ENCODE measurements at places on chromosomes 5 and 9. TPM values are rescaled to one million over a fixed set of nuclear protein-coding genes. Genes with fewer than 3 reads are reported as not detected.

GRCh38 chr5:169100735-169101075 lies 200.2 kb downstream of the SLIT3 start:
- DNase-seq: no peak

- no peak for DNase-seq
Measured at GRCh38 chr9:97526895-97527575, 25.6 kb downstream of the TMOD1 start.

DNA sequence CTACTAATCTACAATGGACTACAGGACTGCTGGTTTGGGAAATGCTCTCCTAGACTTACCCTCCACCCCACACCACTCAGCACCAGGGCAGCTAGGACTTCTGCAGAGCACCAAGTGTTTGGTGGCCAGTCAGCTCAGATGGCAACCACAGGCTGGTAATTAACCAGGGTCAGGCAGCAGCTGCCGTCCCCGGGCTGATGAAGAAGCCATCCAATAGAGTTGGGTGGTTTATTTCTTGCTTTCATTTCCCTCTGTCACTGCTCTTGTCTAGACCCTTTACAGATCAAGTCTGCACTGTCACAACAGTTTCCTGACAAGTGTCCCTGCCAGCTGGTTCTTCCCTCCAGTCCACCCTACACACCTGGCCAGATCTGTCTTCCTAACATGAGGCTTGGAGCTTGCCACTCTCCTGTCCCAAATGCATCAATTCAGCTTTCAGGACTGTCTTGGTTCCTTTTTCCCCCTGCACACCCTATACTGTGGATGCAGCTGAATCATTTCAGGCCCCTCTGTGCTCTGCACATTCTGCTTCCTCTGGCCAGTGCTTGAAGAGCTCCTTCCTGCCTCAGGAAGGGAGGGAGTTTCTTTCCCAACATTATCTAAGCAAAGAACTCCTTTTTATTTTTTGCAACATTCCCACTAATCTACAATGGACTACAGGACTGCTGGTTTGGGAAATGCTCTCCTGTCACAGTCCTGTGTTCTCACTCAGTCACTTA lies 30.2 kb upstream of the HSPA9 start:
- no peak for DNase-seq

- DNase-seq: no peak
Measured at GRCh38 chr9:94526951-94527350, 27.9 kb upstream of the PCAT7 start.

- DNase-seq: no peak
Measured at GRCh38 chr5:19035816-19036215, 952.2 kb downstream of the CDH18 start.

DNA sequence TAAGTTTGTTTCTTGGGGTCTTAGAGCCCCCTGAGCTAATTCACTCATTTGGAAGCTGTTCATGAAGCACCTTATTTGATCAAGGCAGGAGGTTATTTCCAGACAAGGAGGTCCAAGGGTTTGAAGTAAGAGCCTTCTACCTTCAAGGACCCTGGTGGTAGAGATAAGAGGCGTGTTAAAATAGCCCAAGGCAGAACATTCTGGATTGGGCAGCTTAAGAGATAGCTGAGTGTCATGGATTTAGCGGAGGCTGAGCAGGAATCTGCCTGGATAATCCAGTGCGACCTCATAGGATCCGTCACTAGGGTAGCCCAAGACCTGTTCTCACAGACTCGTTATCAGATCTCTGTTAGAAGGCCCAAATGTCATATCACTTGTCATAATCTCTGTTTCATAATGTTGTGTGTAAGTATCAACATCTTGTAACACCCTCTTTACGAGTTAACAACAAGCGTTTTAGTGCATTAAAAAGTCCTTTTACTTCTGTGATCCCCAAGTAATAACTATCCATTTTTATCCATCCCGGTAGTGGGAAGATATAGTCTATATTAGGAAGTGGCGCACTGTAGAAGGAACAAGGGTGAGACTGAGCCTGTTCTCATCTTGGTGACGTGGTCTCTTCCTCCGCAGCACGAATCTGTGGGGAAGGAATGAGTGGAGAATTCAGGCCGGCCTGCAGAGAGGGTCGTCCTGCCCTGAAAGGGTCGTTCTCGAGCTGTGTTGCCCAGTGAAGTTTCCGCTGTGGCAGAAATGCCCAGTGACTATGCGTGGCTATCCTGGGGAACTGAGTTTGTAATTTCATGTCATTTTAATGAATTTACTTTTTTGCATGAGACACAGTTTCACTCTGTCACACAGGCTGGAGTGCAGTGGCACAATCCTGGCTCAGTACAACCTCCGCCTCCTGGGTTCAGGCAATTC lies 28.8 kb downstream of the SLC25A25 start:
- no peak for DNase-seq

- no peak for DNase-seq
Measured at GRCh38 chr5:177565046-177565445, 10.7 kb upstream of the FAM193B start.

GRCh38 chr5:138000102-138000723 lies 32.7 kb downstream of the FAM13B start:
- no peak for DNase-seq

GRCh38 chr5:174355208-174355612 lies 309.7 kb downstream of the NSG2 start:
- no peak for DNase-seq

DNA sequence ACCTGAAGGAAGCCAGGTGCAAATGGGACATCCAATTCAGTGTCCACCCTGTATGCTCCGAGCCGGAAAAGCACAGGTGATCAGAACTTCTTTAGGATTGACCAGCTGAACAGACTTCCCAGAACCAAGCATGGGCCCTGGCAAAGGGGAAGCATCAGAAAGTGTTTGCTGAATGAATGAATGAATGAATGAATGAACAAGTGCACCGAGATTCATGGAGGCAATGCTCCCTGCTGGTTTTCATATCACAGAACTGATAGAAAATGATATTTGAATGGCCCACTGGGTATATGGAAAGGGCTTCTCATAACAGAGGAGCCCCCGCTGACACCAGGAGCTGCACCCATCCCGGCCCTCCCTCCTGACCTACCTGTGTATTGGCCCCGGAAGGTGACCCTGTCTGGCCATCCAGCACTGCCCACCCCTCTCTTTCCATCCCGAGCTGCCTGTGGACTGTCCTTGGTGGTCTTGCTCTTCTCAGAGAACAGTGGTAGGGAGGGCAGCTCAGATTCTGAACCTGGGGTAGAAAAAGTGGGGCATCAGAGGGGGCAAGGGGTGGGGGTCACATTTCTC lies 15.9 kb downstream of the ORM2 start:
- DNase-seq: no peak

- no peak for DNase-seq
Measured at GRCh38 chr5:107874795-107875194, 204.1 kb upstream of the EFNA5 start.

DNA sequence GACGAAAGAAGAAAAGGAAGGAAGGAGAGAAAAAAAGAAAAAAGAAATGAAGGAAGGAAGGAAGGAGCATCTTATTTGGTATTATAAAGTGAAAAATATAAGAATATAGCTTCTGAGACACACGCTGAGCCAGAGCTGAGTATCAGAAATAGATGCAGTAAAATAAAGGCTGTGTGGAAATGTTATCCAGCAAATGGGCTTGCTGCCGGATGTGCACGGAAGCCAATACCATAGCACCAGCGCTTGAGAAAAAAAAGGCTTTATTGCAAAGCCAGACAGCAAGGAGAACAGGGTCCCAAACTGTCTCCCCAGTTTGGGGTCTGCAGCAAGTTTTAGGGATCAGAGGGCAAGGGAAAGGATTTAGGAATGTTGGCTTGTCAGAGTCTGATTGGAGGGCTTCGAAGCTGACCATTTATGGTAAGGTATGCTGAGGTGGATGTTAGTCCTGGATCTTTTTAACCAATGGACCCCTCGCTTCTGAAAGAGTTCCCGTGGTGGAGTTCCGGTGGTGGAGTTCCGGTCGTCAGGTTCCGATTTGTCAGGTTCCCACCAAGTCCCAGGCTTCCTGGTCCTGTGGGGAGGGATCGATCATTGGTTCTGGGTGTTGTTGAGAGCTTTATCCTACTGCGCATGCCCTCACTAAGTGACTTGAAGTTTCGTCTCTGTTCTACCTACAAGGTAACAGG lies 70.4 kb downstream of the SFXN1 start:
- no peak for DNase-seq

GRCh38 chr9:93343663-93344062 lies 107.8 kb upstream of the FAM120A start:
- DNase-seq: no peak

DNA sequence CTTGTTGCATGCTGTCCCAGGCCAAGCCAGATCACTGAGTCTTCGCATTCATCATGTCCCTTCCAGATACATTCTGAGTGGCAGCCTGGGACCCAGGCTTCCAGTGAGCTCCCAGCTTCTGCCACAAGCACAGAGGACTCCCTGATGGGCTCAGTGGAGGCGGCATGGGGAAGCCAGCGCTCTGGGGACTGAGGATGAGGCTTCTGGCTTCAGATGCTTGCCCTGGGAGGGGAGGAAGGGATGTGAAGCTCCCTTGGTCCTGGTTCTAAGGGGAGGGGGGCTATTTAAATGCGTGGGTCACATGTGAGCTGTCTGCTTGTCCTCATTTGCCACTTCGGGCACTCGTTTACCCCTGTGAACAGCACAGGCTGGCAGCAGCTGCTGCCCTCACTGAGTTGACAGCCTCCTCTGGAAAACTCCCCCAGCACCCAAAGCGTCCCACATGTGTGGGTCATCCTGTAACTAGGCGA lies 174.0 kb downstream of the NR3C1 start:
- DNase-seq: no peak

DNA sequence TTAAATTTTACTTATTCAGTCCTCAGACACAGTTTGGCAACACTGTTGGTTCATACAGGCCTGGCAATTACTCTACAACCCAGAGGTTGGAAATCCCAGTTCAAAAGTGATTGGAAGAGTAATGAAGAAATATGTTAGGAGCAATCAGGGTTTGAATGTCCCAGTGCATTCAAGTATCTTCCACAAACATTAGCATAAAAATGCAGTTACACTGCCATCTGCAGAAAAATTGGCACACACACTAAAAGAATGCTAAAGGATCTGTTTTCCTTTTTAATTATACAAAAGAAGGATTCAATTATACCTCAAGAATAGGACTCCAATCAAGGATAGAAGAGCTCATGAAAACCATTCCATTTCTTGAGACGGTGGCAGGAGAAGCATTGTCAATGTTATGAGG lies 130.2 kb downstream of the DNAH5 start:
- no peak for DNase-seq

DNA sequence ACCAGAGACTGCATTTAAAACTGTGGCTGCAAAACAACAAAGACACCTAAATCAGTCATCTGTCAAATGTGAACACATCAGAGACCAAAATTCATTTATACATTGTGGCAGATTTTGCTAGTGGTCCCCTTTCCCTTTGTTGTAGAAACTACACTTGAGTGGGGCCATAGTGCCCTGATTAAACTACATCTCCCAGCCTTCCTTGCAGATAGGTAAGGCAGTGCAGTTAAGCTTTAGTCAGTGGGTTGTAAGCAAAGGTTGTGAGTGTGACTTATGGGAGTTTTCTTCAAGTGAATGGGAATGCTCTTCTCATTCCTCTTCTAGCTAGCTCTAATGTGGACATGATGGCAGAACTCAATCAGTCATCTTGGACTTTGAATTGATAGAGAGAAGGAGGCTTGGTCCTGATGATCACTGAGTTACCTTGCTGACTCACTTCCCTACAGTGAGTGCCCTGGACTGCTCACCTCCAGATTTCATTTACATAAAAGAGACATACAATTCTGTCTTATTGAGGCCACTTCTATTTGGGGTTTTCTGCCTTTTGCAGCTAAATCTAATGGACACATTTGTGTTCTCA lies 35.2 kb upstream of the SPARC start:
- DNase-seq: no peak

- no peak for DNase-seq
Measured at GRCh38 chr9:27362447-27363210, 65.7 kb upstream of the EQTN start.

PCDHGB1 gene
- 1.8 TPM for polyA plus RNA-seq

DBN1 gene
- polyA plus RNA-seq: 198 TPM

SHISAL2B gene
- polyA plus RNA-seq: not detected

GTF3C5 gene
- 79.8 TPM for polyA plus RNA-seq

C1QTNF3 gene
- polyA plus RNA-seq: 47.6 TPM

ORM2 gene
- not detected for polyA plus RNA-seq

IFNA21 gene
- polyA plus RNA-seq: not detected
